ENCODE measurements at places on chromosomes 2 and 18.

DNA sequence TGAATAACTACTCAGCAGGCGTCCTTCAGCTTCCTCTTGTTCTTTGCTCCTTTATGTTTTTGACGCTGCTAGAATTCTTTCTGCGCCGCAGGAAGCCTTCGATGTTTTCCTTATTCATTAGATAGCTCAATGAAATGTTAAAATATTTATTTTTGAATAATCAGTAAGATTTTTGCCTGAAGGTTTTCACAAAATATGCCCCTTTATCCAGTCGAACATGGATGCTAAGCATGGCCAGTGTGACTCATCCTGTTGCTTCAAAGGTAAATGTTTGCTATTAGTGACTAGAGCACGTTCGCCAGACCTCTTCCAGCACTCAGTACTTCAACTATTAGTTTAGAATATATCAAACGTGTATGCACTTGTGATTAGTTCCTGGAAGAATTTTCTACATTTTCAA is 7.6 kb upstream of the MEIS1 start:
- DNase-seq: no peak

DNA sequence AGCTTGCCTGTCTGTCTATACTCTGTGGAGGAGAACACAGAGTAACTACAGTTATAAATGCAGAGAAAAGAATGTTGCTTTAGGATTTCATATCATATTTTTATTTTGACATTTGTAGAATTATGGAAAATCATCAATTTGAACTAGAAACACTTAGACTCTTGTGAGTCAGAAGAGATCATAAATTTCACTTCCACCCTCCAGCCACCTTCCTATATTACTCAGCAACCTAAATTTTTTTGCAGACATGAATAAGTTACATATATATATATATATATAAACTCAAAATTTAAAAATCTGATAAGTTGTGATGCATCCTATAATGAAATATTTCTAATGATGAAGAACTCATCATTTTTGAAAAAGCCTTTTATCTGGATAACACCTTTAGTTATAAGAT is 172.3 kb downstream of the PIEZO2 start:
- DNase-seq: no peak

DNA sequence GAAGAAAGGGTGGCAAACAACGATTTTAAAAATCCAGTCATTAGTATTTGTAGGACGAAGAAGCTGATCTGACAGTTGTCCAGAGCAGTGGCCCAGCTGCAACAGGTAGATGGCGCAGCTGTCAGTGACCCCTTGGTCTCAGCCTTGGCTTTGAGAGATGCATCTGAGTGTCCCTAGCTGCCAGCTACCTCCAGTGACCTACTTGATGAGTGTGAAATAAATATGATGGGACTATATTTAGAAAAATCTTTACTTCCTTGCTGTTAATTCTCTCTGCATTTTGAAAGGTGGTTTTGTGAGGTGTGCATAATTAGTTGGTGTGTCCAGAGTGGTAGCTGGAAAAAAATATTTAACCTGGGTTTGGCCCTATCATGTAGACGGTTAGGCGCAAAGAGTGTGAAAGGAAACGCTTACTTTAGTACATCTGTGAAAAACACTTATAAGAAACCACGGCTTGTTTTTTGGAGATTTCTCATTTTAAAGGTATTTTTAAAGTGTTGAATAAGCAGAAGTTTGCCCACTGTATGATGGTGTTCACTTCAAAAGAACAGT is 963 bp downstream of the INPP1 start:
- peak; percentile 50 for DNase-seq

DNA sequence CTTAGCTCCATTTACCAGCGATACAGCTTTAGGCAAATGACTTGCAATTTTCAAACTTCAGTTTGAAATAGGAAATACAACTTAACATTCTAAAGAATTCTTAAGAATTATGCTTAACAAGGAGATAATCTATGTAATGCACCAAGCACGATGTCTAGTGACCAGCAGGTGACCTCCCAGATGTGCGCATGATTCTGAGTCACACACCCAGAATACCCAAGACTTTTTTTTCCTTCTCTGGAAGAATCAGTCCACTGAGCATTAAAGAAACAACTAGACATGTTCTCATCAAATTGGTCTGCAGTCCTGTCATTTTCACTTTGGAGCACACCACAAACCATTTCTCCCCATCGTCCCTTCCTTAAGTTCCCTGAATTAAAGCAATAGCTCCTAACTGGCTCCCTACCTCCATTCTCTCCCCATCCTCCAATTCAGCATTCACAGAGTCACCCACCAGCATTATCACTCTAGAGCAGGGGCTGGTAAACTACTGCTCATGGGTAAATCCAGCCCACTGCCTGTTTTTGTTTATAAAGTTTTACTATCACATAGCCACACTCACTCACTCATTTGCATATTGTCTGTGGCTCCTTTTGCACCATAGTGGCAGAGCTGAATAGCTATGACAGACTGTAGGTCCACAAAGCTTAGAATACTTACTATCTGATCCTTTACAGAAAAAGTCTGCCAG is 13.2 kb downstream of the EVA1A start:
- DNase-seq: no peak

GRCh38 chr18:41537666-41538065 is 417.4 kb upstream of the PIK3C3 start:
- no peak for DNase-seq

DNA sequence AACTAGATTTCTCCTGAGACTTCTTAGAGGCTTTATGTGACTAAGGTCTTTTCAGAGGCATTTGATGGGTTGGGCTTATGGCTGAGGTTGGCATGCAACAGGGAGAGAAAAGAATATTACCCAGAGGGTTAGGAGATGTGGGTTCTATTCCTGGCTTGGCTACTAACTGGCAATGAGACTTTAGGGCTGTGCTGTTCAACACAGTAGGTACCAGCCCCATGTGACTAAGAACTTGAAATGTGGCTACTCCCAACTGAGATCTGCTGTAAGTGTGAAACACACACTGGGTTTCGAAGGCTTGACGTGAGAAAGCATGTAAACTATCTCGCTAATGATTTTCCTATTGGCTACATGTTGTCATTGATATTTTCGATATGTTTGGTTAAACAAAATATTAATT is 324.9 kb upstream of the SLC14A2 start:
- DNase-seq: no peak

GRCh38 chr2:85695691-85696668 is 1.8 kb downstream of the GNLY start:
- no peak for DNase-seq

GRCh38 chr2:33510586-33510968 is 34.1 kb downstream of the RASGRP3 start:
- no peak for DNase-seq

GRCh38 chr18:68418881-68419280 is 296.0 kb downstream of the TMX3 start:
- no peak for DNase-seq

DNA sequence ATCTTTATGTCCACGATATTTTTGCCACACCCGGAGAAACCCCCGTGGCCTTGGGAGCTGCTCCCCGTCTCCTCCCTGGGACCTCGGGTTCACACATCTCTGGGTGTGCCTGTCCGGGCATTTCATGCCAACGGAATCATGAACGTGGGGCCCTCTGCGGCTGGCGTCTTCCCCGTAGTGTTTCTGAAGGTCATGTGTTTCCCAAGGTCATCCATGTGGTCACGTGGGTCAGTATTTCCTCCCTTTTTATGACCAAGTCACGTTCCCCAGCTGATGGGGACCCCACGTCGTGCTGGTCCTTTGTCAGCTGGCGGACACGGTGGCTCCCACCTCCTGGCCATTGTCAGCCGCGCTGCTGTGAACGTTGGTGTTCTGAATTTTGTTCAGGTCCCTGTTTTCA is 135.7 kb downstream of the NFATC1 start:
- DNase-seq: no peak

- DNase-seq: peak; percentile 48
Measured at GRCh38 chr2:200471324-200471848, 38.5 kb downstream of the KCTD18 start.

- no peak for DNase-seq
Measured at GRCh38 chr2:61670591-61671501, 132.7 kb upstream of the XPO1 start.

- peak; percentile 4 for DNase-seq
Measured at GRCh38 chr2:166375195-166375735, 479 bp downstream of the SCN9A start.

- DNase-seq: peak; percentile 58
Measured at GRCh38 chr2:178298785-178299212, 104.5 kb downstream of the OSBPL6 start.

- DNase-seq: no peak
Measured at GRCh38 chr18:58251416-58251815, 207.4 kb downstream of the NEDD4L start.

- DNase-seq: no peak
Measured at GRCh38 chr2:37871456-37872191, 53.5 kb upstream of the RMDN2 start.

DNA sequence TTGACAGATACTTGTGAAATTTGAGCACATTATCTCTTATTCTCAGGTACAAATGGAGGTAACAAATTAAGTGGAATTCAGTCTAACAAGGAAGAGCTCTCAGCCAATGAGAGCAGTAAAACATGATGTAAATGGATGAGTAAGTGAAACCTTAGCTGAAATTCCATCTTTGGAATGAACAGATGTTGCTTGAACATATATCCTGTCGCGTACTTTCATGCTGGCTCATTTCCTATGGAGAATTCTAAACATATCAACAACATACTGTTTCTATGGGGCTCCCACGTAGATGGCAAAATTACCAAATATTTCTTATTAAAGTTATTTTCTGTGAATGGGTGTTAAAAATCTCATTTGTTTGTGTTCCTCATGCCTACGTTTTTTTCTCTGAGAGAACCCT is 256.3 kb upstream of the LINC00305 start:
- no peak for DNase-seq

DNA sequence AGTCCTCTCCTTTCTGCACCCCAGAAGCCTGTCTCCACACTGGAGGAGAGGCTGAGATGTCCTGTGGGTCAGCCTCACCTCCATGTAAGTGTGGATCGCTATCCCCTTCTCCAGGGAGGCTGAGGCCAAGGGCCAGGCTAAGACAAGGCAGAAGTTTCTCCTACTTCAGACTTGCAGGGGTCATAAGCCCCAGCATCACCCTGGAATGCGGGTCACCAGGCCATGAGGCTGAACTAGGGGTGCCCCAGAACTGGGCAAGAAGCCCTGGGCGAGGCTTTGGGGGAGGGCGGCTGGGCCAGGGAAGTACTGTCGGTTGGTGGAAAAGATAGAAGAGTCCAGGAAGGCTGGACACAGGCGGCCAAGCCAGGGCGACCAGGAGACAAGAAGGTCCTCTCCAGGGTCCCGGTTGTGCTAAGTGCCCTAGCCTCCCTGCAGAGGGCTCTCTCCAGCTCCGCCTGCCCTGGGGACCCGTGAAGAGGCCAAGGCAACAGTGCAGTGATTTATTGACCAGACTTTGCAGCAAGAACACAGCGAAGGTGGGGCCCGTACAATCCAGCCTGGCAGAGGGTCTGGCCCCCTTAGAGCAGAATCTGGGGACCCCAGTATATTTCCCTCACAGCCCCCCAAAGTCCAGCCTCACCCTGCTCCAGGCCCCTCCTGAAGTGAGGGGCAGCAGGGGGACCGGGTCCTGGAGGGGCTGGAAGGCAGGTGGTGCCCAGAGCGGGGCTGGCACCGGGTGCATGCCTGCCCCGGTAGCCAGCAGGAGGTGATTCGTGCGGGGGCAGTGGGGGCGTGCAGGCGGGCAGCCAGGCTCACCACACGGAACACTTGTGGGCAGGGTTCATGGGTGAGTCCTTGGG is 8.1 kb downstream of the ECEL1 start:
- DNase-seq: no peak

DNA sequence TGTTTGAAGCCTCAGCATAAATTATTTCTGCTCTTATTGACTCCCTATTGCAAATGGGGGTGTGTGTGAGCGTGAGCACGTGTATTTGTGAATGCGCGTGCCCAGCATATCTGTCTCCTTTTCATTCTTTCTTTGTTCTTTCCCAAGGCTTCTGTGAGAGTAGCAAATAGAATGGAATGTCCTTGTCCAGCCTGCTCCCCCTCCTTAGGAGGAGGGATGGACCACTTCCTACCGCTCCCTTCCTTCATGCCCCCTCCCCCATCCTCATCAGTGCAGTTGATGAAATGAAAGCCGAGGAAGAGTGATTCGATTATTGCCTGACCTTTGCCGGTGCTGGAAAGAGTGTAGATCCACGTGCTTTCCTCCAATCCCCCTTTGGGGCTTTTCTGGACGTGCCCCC is 102.0 kb downstream of the CPO start:
- DNase-seq: no peak

- no peak for DNase-seq
Measured at GRCh38 chr2:180705122-180705521, 275.3 kb upstream of the UBE2E3 start.

DNA sequence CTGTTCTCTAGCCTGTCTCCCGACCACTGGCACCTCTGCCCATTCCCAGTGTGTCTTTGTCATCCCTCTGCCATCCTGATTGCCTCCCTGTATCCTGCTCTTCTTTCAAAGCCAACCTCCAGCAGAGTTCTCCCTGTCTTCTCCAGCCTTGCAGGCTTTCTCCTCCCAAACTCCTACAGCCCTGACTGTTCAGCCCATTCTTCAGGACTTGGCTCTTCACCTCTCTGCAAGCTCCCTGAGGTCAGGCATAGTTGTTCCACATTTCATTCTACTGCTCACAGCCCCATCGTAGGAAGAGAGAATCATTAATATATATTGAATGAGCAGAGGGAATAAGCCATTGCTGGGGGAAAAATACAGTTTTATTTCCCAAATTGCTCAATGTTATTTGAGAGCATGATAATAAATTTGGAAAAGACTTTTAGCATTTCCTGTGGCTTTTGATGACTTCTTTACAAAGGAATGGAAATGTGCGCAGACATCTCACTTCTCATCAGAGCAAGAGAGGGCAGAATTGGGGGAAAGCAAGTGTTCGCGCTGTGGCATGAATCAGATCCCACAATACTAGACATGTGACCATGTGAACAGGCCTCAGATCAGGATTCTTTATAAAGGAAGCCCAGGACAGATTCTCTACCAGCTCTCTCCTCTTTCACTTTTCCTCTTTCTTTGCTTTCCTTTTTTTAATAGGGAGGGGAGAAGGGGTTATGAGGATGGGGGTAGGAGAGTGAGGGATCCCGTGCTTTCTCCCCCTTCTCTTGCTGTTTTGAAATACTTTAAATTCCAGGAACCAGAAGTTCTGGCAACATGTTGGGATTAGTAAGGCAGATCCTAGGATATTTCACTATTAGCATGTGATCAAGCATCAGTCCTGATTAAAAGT is 37.4 kb downstream of the EPAS1 start:
- DNase-seq: no peak

- peak; percentile 77 for DNase-seq
Measured at GRCh38 chr2:144596073-144596871, 76.4 kb upstream of the ZEB2 start.

GRCh38 chr2:46909771-46910419 is 5.7 kb downstream of the MCFD2 start:
- no peak for DNase-seq

DNA sequence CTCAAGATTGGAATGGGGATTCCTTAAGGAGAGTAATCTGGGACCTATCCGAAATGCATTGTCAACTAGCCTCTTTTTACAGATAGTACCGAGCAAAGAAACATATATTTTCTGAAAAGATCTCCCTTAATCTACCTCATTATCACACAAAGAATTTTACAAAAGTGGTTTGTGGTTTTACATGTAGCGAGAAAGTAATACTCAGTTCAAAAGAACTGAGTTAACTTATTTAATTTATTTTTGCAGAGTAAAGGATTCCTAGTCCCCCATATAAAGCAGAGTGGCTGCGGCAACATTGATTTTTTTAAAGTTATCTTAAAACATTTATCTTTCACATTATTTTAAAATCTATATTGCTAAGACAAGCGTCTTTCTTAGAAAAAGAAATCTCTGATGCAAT is 15.9 kb upstream of the SOS1 start:
- DNase-seq: no peak

GRCh38 chr2:10831400-10831985 is 18.9 kb upstream of the PDIA6 start:
- DNase-seq: no peak
